ENCODE measurements at places on chromosomes 7 and 10. TPM values are rescaled to one million over a fixed set of nuclear protein-coding genes. Genes with fewer than 3 reads are reported as not detected.

Gene LIPK
- total RNA-seq = not detected

Gene FRMD4A
- total RNA-seq = 0.03 TPM

Gene CNTNAP2
- not detected for total RNA-seq

Gene NUDT5
- total RNA-seq = 67.8 TPM

Gene AGAP5
- total RNA-seq = 9.0 TPM

Gene SLC26A4
- 0.51 TPM for total RNA-seq

Gene PRKG1
- total RNA-seq = not detected

All from activated naive CD4-positive, alpha-beta T cell treated with anti-CD3 and anti-CD28 coated beads, Interleukin-2, amount 10 ng/mL, durations not matched to agents 5 hours and 36 hours (primary cell).